ENCODE measurements at places on chromosomes 6 and 20. TPM values are rescaled to one million over a fixed set of nuclear protein-coding genes. Genes with fewer than 3 reads are reported as not detected.

DNA sequence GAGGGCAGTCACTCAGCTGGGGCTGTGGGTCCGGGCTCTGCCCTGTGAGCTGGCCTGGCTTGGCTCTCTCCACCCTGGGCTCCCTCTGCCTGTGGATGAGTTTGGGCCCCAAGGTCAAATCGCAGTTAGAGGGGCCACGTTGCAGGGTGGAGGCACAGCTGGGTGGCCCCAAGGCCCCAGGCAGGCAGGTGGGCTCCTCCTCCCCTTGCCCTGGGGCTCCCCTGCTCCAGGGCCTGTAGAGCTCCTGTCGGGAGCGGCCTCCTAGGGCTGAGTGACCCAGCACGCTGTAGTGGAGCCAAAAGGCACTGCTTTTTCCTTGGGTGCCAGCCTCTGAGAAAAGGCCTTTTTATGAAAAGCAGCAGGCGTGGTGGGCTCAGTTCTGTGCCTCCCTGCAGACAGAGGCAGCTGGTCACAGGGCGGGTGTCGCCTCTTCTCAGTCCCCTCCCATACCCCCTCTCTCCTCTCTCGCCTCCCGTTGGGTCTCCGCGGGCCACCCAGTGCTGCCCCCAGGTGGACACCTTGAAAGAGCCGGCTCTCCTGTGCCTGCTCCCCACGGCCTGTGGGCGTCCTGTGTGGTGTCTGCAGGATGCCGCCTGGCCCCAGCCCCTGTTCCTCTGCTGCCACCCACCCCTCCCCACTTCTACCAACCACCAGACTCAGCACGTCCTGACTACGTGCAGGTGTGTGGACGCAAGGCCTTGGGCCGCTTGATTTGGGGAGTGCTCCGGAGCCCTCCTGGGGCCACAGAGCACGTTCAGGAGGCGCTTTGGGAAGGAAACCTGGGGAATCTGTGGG is 13.2 kb downstream of the SS18L1 start:
- no peak for DNase-seq

Gene CENPW
- total RNA-seq: 78.9 TPM

Gene ARG1
- total RNA-seq: not detected

- no peak for DNase-seq
Observed at GRCh38 chr20:571754-572441, 28.3 kb upstream of the CSNK2A1 start.

- no peak for DNase-seq
Observed at GRCh38 chr6:82645536-82646230, 282.1 kb downstream of the TPBG start.

Gene SCGN
- total RNA-seq: not detected

All from GM12878 (cell line).